ENCODE measurements at places on chromosomes 6 and 20.

DNA sequence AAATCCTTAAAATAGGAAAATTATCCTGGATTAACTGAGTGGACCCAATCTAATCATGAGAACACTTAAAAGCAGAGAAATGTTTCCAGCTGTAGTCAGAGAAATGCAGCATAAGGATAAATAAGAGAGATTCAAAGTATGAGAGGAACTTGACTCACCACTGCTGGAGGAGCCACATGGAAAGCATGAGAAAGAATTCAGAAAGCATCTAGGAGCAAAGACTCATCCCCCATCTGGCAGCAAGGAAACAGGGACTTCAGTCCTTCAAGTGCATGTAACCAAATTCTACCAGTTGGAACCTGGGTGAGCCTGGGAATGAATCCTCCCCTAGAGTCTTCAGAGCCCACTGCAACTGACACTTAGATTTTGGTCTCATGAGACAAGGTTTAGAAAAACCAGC is 33.7 kb downstream of the RNF146 start:
- no peak for DNase-seq

- no peak for DNase-seq
Measured at GRCh38 chr6:106155219-106155830, 69.2 kb downstream of the PRDM1 start.

DNA sequence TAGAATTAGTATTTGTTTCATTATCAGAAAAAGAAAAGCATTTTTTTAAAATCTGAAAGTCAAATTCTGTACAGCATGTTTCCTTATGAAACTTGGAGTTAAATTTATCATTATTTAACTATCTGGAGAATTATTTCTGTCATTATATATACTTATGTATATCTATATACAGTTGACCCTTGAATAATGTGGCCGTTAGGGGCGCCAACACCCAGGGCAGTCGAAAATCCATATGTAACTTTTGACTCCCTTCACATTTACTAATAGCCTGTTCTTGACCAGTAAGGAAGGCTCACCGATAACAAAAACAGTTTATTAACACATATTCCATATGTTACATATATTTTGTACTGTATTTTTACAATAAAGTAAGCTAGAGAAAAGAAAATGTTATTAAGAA is 341.2 kb downstream of the ADGRB3 start:
- no peak for DNase-seq

- no peak for DNase-seq
Measured at GRCh38 chr6:44538131-44538806, 150.8 kb downstream of the CDC5L start.

DNA sequence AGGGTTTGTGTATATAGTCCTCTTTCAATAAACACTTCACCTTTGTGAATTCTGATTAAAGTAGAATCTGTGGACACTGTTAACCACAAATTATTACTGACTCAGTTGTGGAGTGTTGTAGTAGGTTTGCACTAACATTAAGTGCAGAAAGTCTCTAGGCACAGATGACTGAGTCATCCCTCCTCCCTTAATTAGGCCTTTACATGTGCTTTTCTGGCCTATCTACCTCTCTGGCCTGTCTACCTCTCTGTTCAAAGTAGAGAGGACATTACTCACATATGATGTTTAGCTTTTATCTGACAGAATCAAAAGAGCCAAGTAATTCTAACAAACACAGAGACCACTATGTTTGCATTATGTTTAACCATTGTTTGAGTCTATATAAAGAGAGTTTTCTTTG is 783.0 kb downstream of the TENT5A start:
- no peak for DNase-seq

DNA sequence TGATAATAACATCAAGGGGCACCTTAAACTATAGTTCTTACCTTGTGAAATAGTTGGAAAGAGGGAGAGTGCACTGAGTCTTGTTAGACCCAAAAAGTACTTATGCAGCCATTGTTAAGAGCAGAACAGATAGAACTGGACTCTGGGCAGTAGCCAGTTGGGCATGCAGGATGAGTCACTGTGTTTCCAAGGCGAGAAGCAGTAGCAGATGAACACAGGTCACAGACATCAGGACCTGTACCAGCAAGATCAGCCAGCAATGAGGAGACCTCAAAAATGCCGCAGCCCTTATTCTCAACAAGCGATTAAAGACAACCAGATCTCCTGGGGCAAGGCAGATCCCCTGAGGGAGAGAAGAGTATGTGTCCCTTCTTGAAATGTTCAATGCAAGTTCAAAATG is 79.0 kb downstream of the SAMD3 start:
- no peak for DNase-seq

GRCh38 chr20:19976595-19977372 is 40.4 kb upstream of the NAA20 start:
- DNase-seq: no peak
